ENCODE measurements at places on chromosomes 12 and 14. TPM values are rescaled to one million over a fixed set of nuclear protein-coding genes. Genes with fewer than 3 reads are reported as not detected.

DNA sequence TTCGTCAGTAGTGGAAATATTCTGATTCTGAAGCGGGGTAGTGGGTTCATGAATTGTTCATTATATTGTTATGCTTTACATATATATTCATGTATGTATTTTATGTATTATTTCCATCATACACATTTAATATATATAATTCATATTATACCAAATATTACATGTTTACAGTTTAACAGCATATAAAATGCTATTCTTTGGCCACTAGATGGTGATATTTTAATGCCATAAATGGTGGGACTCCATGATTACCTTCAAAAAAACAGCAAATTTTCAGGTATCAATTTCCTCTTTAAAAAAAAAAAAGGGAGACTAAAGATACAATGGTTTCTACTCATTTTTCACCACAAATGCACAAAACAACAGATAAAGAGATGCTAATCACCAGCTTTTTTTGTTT, 41.0 kb downstream of the BDKRB1 start:
- DNase-seq: no peak

- no peak for DNase-seq
Observed at GRCh38 chr12:24075650-24076049, 126.2 kb upstream of the SOX5 start.

GRCh38 chr12:121983536-121984210, 38.0 kb upstream of the BCL7A start:
- no peak for DNase-seq

- no peak for DNase-seq
Observed at GRCh38 chr12:31650918-31651317, 8.6 kb upstream of the ETFBKMT start.

CEBPE gene
- total RNA-seq: not detected

GRCh38 chr14:33880330-33880729, 70.5 kb downstream of the EGLN3 start:
- DNase-seq: no peak

GRCh38 chr14:68730811-68731425, 61.9 kb downstream of the ZFP36L1 start:
- no peak for DNase-seq

SLC17A8 gene
- not detected for total RNA-seq

GRCh38 chr12:121397521-121397920, 2.4 kb upstream of the RNF34 start:
- no peak for DNase-seq

- no peak for DNase-seq
Observed at GRCh38 chr12:59634254-59634653, 38.4 kb downstream of the SLC16A7 start.

DNA sequence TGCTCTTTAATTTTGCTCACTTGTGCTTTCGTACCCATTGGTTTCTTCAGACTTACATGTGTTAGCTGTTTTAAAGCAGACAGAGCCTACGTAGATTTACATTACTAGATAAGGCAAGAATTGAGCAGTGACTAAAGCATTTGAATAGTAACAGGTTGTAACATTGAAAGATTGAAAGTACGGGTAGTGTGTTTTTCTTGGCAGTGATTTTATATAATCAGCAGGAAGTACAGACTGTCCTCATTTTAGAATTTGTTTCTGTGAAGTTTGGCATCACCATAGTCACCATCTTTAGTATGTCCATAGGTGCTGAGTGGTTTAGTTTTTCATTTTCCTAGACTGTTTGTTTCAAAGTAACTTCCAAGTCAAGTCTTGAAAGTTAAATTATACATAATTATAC, 14.0 kb downstream of the RTRAF start:
- no peak for DNase-seq

DNA sequence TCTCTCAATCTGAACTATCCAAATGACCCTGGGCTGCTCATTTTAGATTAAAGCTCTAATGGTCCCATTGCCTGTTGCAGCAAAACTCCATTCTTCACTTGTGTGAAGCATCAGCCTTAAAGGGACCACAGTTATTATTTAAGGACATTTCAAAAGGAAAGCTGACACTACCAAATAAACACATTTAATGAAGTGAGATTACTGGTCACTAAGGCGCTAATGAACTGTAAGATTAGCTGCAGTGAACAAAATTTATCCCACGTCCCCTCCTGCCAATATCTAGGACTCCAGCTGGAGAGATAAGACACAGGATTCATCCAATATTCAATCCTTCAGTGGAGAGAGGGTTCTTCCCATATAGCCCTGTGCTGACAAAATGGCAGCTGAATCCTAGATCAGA, 1029.2 kb upstream of the SEL1L start:
- DNase-seq: no peak
